HCT116 (cell line): ENCODE measurements at places on chromosomes 3 and 15.

DNA sequence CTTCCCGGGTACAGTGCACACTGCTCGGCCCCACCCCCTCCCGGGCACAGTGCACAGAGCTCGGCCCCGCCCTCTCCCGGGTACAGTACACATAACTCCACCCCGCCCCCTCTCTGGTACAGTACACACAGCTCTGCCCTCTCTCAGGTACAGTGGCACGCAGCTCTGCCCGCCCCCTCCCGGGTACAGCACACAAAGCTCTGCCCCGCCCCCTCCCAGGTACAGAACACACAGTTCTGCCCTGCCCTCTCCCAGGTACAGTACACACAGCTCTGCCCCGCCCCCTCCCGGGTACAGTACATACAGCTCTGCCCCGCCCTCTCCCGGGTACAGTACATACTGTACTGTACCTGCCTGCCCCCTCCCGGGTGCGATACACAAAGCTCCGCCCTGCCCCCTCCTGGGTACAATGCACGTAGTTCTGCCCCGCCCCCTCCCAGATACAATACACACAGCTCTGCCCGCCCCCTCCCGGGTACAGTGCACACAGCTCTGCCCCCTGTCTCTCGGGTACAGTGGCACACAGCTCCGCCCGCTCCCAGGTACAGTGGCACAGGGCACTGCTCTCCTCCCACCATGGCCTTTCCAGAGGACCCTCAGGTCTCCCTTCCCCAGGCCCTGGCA is 16.4 kb upstream of the PRR20G start:
- DNase-seq, result peak; percentile 92

GRCh38 chr15:78212546-78213424 is 21.6 kb downstream of the ACSBG1 start:
- DNase-seq, result peak; percentile 41

DNA sequence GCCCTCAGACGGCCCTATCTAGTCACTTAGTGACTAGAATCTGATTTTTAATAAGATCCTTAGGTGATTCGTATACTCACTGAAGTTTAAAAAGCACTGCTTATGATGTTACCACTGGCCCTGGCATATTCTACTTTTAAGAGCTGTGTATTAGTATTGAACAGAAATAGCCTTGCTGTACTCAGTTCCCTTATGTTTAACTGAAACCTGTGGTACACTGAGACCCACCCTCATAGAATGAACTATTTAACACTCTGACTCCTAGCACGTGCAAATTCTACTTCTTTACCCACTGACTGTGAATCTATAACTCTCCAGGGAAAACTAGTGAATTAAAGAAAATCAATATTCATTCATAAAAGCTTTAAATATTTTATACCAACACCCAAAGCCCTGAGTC is 108.9 kb downstream of the CCNL1 start:
- DNase-seq, result no peak

- no peak for DNase-seq
These were observed 98.9 kb downstream of the EOMES start for GRCh38 chr3:27623085-27623753.

DNA sequence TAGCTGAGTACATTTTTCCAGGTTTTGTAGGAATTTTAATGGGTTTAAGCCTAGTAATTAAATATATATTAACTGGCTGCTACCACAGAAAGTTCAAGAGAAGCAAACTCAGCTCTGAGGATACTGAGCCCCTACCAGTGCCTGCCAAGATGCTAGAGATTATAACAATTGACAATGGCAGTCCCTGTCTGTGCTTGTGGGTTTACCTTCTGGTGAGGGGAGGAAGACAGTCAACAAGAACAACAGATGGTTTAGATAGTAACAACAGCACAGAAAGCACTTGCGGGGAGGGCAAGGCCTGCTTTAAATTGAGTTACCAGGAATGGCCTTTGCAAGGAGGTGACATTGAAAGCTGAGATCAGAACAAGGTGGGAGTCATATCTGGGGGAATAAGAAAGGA is 56.6 kb upstream of the ARHGEF3 start:
- no peak for DNase-seq
